ENCODE measurements at places on chromosomes 5 and 9.

- no peak for DNase-seq
These were observed 228.7 kb downstream of the ADAMTS6 start for GRCh38 chr5:65252977-65253376.

- no peak for DNase-seq
These were observed 239.0 kb upstream of the ST8SIA4 start for GRCh38 chr5:101142102-101142501.

GRCh38 chr9:93809204-93809940 is 145.8 kb downstream of the BARX1 start:
- DNase-seq: no peak

- DNase-seq: no peak
These were observed 24.8 kb downstream of the PLPP1 start for GRCh38 chr5:55509796-55510522.

- DNase-seq: no peak
These were observed 542.3 kb downstream of the PDE4D start for GRCh38 chr5:59351076-59351794.

- DNase-seq: no peak
These were observed 18.8 kb upstream of the CPEB4 start for GRCh38 chr5:173869316-173869715.

DNA sequence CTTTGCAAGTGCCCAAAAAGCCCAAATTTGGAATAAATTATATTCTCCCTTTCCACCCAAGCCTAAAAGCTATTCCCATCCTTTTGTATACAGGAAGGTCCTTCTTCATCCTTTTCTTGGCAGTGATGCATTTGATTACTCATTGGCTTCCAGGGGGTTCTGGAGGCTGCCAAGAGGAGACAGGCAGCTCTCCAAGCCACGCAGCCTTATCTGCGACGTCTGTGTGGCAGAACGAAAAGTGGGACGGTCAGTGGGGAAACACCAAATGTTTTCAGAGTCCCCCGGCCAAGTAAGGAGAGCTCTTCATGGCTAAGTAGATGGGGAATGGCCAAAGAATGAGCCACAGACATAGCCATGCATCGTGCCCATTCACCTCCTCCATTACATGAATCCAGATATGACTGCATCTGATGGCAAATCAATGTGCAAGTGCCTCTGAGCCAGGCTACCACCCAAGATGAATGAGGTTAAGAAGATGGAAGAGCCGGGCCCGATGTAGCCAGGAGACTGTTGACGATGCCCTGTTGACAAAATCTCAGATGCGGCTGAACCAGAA is 12.1 kb downstream of the ADAM19 start:
- DNase-seq: no peak

- no peak for DNase-seq
These were observed 99.4 kb downstream of the INSL6 start for GRCh38 chr9:5085993-5086392.

DNA sequence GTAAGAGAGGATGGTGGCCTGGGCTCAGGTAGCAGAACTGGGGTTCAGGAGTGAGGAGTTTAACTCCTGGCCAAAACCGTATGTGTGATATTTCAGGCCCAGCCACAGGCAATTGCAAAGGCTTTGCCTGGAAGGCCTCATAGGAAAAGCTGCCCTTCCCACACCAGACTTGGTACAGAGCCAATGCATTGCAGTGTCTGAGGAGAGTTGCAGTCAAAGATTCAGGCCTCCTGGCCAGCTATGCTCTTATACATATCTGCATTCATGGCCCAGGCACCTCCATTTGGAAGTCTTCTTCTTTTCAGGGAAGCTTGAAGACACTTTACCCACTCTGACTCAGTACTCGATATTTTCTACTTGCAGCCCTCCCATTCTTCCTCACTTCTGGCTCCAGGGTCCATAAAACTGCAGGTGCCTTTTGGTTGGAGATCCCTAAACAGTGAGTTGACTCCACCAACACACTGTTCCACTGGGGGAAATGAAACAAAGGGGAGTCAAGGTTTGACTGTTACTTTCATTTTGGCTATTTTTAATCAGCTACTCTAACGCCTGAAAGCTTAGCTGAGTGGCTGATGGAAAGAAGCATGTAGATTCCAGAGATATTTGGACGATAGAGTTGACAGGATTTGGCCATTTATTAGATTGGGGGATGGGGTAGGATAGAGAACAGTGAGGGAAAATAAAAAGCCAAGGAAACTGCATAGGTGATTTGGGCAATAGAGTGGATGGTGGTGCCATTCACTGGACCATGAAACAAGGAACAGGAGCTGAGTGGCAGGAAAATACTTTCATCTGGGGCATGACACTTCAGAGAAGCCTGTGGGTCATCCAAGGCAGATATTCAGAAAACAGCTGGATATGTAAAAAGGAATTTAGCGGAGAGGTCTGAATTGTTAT is 30.6 kb upstream of the IL33 start:
- no peak for DNase-seq

DNA sequence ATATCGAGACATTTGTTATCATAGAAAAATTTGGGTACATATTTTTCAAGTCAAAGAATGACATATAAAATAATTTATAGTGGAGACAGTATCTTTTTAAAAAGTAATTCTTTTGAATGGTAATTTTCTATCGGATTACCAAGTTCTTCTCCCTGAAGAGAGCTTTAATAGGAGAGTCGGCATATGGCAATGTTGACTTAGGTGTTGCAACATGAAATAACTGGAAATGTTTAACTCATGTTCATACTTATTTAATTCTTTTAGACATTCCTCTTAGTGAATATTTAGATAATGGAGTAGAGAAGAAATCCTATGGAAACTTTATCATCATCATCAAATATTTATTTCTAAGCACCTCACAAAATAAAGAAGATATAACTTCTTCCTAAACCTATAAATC is 118.2 kb upstream of the CTNND2 start:
- no peak for DNase-seq

DNA sequence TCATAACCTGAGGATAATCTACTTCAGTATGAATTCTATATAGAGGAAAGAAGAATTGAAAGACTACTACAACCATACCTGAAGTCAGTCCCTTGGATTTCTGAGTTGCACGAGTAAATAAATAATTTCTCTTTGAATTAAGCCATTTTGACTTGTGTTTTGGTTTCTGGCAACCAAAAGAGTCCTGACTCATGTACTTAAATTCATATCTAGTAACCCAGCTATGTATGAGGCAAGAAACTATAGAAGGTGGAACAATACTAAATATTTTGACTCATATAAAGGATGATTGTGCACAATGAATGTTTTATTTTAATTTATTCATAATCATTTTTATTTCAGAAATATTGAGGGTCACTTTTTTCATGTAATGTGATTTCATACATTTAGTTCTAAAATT is 276.8 kb downstream of the MEF2C start:
- DNase-seq: no peak

DNA sequence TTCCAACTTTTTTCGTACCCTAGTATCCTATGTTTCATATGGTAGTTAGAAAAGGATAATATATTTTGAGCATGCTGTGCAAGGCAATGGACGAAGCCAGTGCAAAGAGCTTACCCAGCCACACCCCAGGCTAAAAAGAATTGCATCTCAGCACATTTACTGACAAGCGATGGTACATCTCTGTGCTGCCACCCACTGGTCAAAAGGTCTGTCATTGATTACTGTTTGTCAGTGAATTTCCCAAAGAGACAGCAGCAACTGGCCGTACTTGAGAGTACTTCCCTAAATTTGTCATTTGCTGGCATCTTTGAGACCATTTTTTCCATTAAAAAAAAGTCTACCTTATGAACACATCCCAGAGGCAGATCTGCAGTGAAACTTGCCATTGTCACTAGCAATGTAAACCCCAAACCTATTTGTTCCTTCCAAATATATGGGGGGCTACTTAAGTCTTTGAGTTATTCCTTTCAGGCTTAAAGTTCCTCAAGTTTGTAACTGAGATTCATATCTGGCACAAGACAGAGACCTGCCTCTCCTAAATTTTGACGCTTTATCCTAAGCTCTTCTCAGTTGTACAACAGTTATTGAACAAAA is 184.3 kb downstream of the CTNND2 start:
- no peak for DNase-seq

DNA sequence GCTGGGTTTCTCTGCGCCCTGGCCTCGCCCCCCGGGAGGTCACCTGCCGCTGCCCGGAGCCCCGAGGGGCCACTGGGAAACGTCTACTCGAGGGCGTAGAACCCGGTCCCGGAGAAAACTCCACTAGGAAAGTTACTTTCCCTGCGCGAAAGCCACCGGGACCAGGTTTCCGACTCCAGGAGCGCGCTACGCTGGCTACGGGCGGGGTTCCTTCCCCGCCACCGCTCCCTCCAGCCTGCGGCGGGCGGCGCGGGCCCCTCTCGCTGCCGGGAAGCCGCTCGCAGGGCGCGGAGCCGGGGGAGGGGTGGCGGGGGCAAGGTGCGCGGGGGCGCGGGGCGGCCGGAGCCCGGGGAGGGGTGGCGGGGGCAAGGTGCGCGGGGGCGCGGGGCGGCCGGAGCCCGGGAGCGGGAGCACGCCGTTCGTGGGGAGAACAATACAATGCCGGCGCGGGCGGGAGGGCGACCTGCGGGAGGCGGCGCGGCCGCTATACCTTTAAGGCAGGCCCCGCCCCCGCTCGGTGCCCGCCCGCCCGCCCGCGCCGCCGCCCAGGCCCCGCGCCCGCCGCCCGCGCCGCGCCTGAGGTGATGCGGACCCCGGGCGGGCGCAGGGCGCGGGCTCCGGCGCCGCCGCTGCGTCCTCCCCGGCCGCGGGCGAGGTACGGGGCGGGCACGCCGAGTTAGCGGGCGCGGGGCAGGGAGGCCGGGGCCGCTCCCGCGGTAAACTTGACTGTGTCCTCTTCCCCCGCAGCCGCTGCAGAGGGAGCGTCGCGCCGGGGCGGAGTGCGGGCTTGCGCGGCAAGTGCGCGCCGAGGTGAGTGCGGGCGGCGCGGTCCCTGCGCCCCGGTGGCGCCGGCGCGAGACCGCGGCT is 278.1 kb downstream of the AOPEP start:
- peak; percentile 18 for DNase-seq

DNA sequence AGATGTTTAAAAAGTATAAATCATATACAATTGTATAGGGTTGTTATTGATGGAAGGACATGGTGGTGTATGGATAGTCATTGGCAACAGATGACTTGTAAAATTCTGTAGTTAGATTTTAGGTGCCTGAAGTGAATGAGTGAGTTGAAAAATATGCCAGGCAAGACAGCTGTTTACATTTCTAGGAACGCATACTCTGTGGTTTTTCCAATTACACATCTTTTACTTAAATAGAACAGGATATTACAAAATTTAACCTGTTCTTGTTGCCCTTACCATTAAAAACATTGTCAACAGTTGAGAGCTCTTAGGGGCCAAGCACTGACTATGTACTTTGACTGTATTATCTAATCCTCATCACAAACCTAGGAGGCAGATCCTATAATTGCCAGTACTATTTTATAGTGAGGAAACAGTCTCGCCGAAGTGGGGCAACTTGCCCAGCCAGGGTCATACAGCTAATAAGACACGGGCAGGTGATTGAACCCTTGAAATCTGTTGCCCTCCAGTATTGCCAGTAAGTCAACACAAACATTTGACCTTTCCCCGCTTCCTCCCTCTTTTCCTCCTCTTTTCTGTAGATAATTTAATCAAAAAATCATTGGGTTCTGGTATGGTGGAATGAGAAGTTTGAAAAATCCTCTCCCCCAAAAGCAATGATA is 88.6 kb downstream of the MACROH2A1 start:
- no peak for DNase-seq

DNA sequence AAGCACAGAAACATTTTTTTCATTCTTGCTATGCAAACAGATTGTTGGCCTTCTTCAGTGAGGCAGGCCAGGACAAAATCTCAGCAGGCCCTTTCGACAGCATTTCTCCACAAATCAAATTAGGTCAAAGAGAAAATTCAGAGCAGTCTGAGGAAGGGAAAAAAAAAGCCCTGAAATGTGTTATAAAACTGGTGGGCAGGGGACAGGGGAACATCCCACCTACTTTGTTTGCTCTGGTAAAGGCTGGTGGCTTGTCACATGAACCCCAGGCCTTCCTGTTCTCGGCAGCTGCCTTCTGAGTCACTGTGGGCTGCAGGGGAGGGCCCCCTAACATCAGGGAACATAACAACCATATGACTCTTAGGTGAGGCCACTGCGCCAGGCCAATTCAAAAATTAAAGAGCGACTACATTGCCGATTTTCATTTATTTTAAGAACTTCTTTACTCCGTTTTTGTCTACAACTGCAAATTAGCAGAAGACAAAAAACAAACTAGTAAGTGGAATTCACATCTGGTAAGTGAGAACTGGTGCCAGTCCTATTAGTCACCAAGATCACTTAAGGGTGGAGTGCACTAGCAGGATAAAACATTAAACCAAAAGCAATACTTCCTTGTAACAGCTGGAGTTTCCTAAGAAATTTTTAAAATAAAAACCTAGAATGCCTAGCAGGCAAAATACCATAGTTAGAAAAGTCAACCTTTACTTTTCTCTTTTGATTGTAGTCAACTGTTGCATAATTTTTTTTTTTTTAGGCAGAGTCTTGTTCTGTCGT is 46.2 kb upstream of the DENND4C start:
- DNase-seq: peak; percentile 46

- no peak for DNase-seq
These were observed 9.9 kb upstream of the CXXC5 start for GRCh38 chr5:139638090-139638735.

DNA sequence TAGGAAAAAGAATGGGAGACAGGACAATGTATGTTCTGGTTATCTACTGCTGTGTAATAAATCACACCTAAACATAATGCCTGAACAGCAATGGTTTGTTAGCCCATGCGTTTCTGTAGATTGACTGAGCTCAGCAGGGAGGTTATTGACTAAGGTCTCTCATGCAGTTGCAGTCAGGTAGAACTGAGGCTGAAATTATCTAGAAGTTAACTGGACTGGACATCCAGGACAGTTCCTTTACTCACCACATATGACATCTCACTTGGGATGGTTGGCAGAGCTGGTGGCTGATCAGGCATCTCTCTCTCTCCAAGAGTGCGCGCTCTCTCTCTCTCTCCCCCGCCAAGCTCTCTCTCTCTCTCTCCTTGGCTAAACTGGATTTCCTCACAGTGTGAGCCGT is 8.9 kb upstream of the FOXB2 start:
- no peak for DNase-seq

GRCh38 chr5:6845856-6846255 is 132.6 kb downstream of the TENT4A start:
- no peak for DNase-seq

- DNase-seq: no peak
These were observed 1.4 kb downstream of the SLC26A2 start for GRCh38 chr5:149961957-149962409.

GRCh38 chr9:70382709-70383605 is 31.5 kb downstream of the KLF9 start:
- DNase-seq: no peak

GRCh38 chr9:110188991-110189390 is 19.0 kb downstream of the C9orf152 start:
- no peak for DNase-seq

GRCh38 chr5:119328753-119329602 is 26.8 kb upstream of the TNFAIP8 start:
- DNase-seq: peak; percentile 7

Measured in activated naive CD4-positive, alpha-beta T cell (primary cell).